ENCODE measurements at places on chromosomes 6 and 20.
A peak's percentile ranks its signal among the peaks of the same experiment; 100 is the strongest.

- no peak for DNase-seq
Measured at GRCh38 chr20:23634985-23635767, 2.6 kb downstream of the CST3 start.

- no peak for DNase-seq
Measured at GRCh38 chr6:136723780-136724179, 68.5 kb downstream of the MAP3K5 start.

GRCh38 chr6:72674842-72675241 is 53.0 kb downstream of the KCNQ5 start:
- no peak for DNase-seq

GRCh38 chr20:14343491-14344065 is 6.2 kb upstream of the FLRT3 start:
- DNase-seq = no peak

DNA sequence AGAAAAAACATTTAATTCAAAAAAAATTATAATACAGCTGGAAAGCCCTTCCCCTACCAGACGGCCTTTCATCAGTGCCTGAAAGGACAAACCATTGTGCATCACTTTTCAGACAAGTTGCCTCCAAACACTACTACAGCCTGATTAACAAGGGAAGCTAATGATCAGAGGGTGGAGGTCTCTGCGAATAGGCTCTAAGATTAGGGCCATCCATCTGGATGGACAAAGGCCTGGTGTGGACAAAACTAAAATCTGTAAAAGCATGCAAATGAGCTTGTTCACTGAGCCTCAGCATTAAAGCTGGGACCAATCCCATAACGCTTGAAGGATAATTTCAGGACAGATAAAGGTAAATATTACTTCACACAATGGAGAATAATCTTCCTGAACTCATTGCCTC is 228.7 kb upstream of the PLN start:
- no peak for DNase-seq

GRCh38 chr20:54468082-54468481 is 7.3 kb upstream of the DOK5 start:
- no peak for DNase-seq

- no peak for DNase-seq
Measured at GRCh38 chr6:43301081-43301870, 3.2 kb downstream of the SLC22A7 start.

DNA sequence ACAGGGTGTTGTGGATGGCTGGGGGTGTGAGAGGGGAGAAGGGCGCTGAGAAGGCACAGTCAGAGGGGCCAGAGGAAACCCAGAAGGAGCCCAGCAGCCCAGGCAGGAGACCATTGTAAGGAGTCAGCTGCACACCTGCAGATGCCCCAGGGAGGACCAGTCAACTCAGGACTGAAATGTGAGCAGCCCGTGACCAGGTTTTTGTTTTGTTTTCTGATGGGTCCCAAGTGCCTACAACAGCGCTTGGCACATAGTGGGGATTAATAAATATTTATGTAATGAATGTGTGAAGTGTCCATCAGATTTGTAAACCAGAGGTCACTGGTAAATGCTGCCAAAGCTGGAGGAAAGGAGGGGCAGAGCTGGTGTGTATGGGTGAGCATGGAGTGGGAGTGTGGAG is 30.2 kb downstream of the TRAM2 start:
- no peak for DNase-seq

DNA sequence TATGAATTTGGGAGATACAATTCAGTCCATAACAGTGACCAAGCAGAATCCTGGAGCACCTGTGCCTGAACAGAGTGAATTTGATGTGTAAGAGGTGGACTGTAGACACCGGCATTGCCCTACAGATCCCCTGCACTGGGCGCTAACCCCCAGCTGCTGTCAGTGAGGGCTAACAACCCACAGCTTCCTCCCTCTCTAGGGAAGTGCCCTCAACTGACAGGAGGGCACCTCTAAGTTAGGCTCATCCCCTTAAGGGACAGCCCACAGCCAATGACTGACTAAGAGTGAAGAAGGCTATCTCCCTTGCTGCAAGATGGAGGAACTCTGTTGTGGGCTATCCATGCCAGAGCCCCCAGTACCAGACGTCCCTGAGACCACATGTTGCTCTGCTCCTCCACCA is 15.3 kb upstream of the BPIFB1 start:
- DNase-seq = no peak

- DNase-seq = no peak
Measured at GRCh38 chr20:44750081-44750805, 4.6 kb downstream of the KCNK15 start.

GRCh38 chr6:159913375-159913774 is 22.6 kb downstream of the MAS1 start:
- DNase-seq = no peak

DNA sequence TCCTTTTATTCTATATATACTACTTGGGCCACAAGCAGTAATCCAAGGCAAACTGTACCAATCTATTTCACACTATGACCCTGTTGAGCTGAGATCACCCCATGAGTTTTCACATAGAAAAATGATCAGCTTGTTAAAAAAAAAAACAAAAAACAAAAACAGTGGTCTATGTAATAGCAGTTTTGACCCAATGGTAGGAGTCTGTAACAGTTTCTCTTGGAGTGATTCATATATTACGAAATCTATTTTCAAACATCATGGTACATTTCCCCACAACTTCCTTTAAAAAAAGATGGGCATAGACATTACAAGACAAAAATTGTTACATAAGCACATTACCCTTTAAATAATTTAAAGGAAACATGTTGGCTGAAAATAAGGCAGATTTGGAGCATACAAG is 78.1 kb downstream of the PRSS35 start:
- DNase-seq = no peak

GRCh38 chr6:127737009-127737486 is 160.1 kb downstream of the C6orf58 start:
- DNase-seq = peak; percentile 40

DNA sequence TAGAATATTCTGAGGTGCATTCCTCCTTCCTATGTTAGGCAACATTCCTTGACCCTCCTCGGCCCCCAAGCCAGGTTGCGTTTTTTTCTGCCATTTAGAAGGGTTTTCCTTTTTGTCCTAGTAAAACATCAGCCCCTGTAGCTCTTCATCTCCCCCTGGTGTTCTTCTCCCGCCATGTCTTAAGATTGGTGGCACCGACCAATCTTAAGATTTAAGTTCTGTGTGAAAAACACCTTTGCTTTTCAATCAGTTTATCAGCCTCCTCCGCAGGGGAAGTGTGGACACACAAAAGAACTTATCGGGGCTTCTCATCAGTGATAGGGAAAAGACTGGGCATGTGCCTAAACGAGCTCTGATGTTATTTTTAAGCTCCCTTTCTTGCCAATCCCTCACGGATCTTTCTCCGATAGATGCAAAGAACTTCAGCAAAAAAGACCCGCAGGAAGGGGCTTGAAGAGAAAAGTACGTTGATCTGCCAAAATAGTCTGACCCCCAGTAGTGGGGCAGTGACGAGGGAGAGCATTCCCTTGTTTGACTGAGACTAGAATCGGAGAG is 719 bp upstream of the EDN1 start:
- peak; percentile 56 for DNase-seq

- DNase-seq = no peak
Measured at GRCh38 chr6:99912657-99913056, 81.4 kb downstream of the MCHR2 start.

GRCh38 chr6:154307696-154308425 is 48.7 kb downstream of the IPCEF1 start:
- no peak for DNase-seq

DNA sequence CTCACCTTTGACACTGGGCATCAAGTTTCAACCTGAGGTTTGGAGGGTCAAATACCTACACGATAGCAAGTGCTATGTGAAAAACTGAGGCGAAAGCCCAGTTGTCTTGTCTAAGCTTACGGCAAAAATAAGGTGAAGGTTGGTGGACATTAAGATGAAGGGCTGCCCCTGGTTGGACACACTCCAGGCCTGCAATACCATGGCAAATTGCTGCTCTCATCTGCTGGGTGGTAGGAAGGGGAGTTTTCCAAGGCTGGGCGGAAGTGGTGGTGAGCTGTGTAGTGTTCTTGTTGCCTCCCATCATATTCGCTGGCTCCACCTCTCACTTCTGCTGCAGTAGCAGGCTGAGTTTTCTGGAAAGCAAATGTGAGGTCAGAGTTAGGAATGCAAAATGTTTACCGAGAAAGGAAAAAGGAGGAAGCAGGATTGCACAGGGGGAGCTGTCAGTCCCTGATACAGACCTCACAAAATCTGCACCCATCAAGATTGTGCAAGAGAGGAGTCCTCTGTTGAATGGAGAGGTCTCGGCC is 33.7 kb downstream of the SCP2D1 start:
- no peak for DNase-seq

- no peak for DNase-seq
Measured at GRCh38 chr6:2034256-2034655, 211.1 kb downstream of the GMDS start.

DNA sequence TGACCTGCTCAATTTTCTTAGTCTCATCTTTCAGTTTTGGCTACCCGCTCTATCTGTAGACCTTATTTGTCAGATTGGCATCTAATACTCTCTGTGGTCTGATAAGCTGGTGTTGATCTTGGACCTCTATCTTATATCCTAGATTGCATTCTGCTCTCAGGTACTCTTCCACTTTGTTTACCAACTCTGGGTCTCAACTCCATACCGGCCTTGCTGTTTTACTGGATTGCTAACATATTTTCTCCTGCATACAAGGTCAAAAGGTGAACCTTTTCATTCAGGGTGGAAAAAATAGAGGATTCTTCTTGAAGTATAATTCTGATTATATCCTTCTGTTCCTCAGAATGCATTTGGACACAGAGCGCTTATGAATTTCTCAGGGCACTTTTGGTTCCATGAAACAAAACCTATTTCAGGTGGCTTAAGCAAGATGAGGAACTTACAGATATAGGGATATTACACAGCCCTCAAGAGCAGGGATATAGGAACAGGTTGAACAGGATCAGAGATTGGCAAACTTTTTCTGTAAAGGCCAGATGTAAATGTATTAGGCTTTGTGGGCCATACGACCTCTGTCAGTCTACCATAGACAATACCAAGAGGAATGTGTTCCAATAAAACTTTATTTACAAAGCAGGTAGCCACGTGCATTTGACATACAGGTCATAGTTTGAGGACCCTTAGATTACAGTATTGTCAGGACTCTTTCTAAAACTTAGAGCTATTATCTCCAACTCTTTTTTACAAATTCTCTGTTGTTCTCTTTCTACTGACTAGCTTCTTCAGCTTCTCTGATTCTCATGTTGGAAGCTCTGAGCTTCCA is 2.5 kb upstream of the SH3BGRL2 start:
- no peak for DNase-seq

GRCh38 chr6:127013865-127014264 is 104.6 kb upstream of the RSPO3 start:
- DNase-seq = no peak

DNA sequence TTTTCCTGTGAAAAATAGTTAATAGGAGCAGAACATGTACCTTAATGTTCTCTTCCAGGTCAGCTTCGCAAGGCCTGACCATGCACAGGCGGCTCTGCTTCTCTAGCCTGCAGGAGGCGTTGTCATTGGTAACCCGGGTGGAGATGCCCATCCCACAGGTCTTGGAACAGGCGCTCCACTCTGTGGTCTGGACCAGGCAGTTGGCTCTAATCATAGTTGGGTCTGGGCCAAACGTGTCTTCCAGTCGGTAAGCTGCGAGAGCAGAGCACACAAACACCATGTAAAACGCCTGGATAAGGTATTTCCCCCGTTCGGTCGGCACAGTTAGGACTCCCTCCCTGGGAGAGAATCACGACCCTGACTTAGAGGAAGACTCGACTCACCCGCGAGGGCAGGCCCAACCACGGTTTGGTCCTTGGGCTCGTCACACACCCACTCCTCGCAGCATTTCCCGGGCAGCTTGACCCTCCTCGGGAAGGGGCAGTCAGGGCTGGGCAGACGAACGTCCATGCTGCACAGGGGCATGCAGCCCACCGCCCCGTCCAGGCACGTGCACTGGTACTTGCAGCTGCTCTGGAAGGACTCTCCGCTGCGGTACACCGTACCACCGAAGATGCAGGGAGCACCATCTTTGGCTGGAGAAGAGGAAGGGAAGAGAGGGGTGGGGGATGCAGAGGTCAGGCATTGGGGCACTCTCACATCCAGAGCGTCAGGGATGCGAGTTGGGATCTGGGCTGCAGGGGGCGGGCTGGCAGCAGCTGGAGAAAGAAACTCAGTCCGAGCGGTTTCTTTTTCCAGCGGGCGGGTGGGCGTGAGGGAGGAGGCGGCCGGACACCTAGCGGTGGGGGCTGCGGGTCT is 1.0 kb downstream of the CCN2 start:
- DNase-seq = no peak

GRCh38 chr20:41786158-41786557 is 168.0 kb upstream of the CHD6 start:
- DNase-seq = no peak

DNA sequence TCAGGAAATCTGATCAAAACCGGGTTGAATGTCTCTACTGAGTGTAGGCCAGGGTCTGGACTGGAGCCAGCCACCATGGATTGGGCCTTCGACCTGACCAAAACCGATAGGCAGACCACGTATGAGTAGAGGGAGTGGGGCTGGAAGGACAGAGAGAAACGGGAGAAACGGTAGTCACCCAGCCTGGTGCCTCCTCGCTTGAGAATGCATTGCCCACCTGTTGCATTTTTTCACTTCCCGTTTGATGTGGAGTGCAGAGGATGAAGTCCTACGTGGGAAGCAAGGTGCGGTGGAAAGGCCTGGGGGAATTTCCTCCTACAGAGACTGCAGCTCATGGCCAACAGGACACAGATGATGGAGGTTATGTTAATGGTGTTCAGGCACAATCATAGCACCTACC is 53.9 kb upstream of the ECI2 start:
- DNase-seq = no peak

GRCh38 chr6:154689493-154690255 is 43.5 kb upstream of the SCAF8 start:
- DNase-seq = no peak

- DNase-seq = no peak
Measured at GRCh38 chr6:34630040-34630439, 66.5 kb downstream of the ILRUN start.

DNA sequence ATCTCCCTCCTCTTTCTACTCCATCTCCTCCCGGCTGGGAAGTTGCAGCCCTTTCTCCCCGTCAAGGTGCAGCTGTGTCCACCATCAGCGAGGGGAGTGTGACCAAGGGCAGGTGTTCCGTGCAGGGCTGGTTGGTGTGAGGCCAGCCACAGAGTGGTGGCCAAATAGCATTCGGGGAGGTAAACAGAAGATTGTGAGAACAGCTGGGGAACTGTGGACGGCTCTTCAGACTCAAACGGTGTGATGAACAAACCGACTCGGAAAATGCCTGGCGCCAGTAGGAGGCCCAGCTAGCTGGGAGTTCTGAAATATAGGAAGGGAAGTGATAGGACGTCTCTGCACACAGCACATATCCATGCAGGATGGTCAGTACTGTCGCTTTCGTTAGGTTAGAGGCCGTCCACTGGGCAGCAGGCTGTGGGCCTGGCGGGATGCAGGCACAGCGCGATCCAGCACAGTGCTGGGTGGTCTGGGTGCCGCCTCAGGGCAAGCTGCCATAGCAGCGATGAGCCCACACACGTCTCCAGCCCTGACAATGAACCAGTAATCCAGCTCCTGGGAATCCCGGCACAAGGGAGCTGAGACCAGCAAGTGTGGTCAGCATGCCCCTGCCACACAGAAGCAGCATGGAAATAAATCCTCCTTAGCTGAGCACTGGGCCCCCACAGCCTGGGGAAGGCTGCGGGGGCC is 258.1 kb downstream of the TAF4 start:
- DNase-seq = no peak
